Fibroblast of skin of right biceps (primary cell): ENCODE measurements at places on chromosomes 3 and 15.

- DNase-seq = no peak
These were observed 672 bp downstream of the NEDD4 start for GRCh38 chr15:55992769-55993110.

DNA sequence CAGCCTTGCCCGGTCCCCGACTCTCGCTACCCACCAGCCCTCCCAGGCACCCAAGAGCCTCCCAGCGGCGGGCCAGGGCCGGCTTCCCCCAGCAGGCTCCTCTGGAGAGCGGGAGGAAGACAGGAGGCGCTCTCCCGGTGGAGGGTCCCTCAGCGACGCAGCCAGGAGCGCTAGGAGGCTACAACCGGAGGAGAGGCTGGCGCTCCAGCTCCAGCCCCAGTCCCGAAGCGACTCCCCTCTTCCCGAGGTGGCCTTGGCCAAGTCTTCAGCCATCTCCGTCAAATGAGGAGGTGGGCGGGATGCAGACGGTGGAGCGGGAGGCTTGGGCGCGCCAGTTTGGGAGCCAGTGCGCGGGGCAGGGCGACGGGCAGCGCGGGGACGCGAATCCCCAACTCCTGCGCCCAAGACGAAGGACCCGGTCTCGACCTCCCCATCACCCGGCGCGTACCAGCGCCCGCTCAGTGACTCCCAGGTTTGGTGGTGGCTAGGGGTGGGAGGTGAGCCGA lies 722 bp downstream of the CHRNA3 start:
- peak; percentile 4 for DNase-seq

GRCh38 chr15:33987444-33987843 lies 19.1 kb downstream of the CHRM5 start:
- no peak for DNase-seq

DNA sequence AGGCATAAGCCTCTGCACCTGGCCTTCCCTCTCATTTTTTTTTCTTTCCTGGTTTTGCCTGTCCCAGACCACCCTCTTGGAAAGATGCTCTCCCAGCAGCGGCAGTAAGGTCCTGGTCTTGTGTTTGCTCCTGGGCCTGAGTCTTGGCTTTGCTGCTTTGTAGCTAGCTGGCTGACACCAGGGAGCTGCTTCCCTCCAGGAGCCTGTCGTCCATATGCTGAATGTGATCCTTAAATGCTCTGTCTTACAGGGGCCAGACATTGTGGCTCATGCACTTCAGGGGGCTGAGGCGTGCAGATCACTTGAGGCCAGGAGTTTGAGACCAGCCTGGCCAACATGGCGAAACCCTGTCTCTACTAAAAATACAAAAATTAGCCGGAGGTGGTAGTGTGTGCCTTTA lies 17.2 kb downstream of the FLNB start:
- DNase-seq = no peak

DNA sequence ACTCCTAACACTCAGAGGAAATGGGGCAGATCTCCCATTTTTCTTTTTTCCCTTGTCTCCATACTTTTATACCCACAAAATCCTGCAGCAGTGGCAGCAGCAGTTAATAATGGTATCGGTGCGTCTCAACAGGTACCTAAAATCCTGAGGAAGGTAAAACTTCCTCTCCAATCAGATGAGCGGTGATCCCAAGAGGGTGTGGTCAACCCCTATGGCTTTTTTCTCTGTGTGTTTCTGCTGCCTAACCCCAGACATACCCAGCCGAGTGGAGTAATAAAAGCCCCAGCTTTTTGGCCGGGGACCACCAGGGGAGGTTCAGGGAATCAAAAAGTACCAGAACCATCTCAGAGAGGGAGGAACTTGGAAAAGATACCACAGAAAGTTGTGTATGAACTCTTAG lies 9.1 kb downstream of the GK5 start:
- DNase-seq = no peak

GRCh38 chr3:105997800-105998526 lies 129.2 kb upstream of the CBLB start:
- DNase-seq = peak; percentile 91

GRCh38 chr15:85795337-85796305 lies 896 bp upstream of the KLHL25 start:
- no peak for DNase-seq

GRCh38 chr3:137222736-137223225 lies 265.0 kb downstream of the IL20RB start:
- no peak for DNase-seq
